CD4-positive, alpha-beta T cell treated with Interleukin-15 for 4 hours (primary cell): ENCODE measurements at places on chromosomes 4 and X.

- no peak for DNase-seq
These were observed 273.9 kb downstream of the ARAP2 start for GRCh38 chr4:35970366-35970960.

- DNase-seq = no peak
These were observed 1442.8 kb upstream of the PCDH7 start for GRCh38 chr4:29277381-29277780.

DNA sequence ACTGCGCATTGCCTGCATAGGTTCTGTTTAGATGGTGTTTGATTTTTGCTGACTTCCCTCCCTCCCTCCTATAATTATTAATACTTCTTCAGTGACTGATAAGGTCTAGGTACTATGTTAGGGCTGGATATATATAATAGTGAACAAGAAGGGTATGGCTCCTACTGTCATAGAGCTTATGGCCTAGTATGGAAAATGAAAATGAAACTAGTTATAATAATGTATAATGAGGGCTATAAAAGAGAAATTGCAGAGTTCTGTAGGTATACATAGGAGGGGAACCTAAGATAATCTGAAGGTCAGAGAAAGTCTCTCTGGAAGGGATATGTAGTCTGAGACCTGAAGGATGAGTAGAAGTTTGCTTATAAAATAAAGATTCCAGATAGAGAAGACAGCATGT is 102.1 kb downstream of the DCK start:
- DNase-seq = no peak

- peak; percentile 33 for DNase-seq
These were observed 35.8 kb downstream of the GPR82 start for GRCh38 chrX:41759817-41760216.

- no peak for DNase-seq
These were observed 23.8 kb downstream of the SSX1 start for GRCh38 chrX:48278958-48279357.

DNA sequence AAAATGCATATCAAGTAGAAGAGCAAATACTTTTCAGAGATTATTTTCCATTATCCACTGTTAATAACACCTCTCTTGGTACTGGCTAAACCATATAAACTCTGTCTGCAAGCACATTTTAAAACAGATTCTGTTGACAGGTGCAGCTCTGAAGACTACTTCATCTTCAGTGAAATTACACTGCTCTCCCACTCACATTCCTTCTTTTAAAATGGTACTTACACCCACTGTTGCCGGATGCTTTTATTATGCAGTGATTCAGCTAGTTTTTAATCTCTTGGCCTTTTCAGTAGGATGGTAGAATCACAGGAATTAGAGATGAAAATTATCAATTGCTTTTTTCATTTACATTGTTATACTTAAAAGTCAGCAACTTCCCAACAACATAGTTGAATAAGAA is 381.6 kb downstream of the GASK1B start:
- DNase-seq = no peak

GRCh38 chr4:134147941-134148340 is 53.6 kb downstream of the PABPC4L start:
- DNase-seq = no peak

GRCh38 chrX:16188687-16189086 is 21.4 kb downstream of the MAGEB17 start:
- no peak for DNase-seq

DNA sequence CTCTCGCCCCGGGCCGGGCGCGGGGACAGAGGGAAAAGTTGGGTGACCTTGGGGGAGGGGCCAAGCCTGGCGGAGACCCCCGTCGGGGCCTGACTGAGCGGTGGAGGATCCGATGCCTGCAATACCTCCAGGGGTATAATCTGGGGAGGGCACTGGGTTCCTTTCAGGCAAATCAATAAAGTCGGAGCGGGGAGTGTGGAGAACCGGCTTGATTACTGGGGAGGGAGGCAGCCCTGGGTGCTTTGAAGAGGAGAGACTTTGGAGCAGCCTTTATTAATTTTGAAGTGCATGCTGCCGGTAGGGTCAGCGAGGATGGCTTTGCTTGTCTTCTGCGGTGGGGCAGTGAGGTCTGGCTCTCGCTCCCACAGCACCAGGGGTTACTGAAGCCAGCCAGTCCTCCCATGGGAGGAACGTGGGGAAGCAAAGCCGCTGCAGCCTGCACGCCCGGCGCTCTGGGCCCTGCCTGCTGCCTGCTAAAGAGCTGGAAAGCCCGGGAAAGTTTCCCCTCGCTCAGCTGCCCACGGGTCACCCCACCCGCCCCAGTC is 403 bp upstream of the LGI2 start:
- DNase-seq = no peak

GRCh38 chr4:148056879-148057278 is 325.0 kb downstream of the ARHGAP10 start:
- DNase-seq = peak; percentile 80

GRCh38 chr4:123163501-123163900 is 233.1 kb upstream of the SPRY1 start:
- no peak for DNase-seq

DNA sequence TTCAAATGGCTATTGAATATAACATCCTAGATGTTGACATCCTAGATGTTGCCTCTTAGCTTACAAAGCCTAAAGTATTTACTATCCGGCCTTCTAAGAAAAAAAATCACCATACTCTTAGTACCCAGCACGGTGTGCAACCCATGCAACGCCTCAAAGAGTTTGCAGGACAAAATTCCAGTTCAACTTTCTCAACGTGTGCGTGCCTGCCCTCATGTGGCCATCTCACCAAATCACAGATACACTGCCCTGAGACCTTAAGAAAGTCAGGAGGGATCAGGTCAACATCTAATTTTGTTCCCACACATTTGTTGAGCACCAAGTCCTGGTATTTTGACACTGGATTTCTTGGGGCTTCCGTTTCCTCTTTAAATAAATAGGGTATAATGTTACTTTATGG is 68.3 kb downstream of the CRMP1 start:
- no peak for DNase-seq
